Sigmoid colon (tissue), 7 donors: ENCODE measurements at places on chromosomes 7 and 10. TPM values are rescaled to one million over a fixed set of nuclear protein-coding genes. Genes with fewer than 3 reads are reported as not detected.

Gene SPRN
- 1.1 TPM for total RNA-seq

Gene NUTM2E
- total RNA-seq: not detected

Gene NPFFR1
- under 0.01 TPM for total RNA-seq

Gene VPS50
- total RNA-seq: 21.7 TPM

Gene PMPCB
- total RNA-seq: 62.1 TPM

Gene BHLHA15
- not detected for total RNA-seq

Gene KIAA1217
- total RNA-seq: 23.0 TPM

Gene PPP1R17
- total RNA-seq: not detected

Gene MSMB
- not detected for total RNA-seq

Gene PPRC1
- 39.9 TPM for total RNA-seq

Gene PIK3CG
- total RNA-seq: 6.4 TPM

GRCh38 chr7:150360363-150361058 is 8.1 kb upstream of the REPIN1 start:
- H3K4me3 ChIP-seq: no peak overlapping the region
- no peak overlapping the region for H3K27ac ChIP-seq
- H3K36me3 ChIP-seq: no peaks in the 10 kb centered on the region
- H3K4me1 ChIP-seq: peaks cover 46% of the 10 kb centered on the region
- no peaks in the 10 kb centered on the region for H3K27me3 ChIP-seq

DNA sequence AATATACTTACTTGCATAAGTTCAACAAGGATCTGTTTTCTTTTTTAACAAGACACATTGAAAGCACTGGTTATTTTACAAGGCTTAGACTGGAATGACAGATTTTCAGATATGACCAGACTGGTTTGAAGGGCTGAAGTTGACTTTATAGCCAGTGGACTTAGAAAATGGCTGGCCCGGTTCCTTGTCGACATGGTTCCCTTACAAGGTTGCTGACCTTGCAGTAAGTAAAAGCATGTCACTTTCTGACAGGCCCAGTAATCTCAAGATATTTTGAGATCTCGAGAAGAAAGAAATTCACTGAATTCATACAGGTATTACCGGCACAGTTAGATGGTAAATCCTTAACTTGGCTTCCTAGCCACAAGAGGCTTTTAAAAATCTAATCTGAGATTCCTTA is 136.5 kb downstream of the COBL start:
- no peak overlapping the region for H3K4me3 ChIP-seq
- H3K27ac ChIP-seq: no peak overlapping the region
- no peaks in the 10 kb centered on the region for H3K4me1 ChIP-seq
- no peak for DNase-seq

GRCh38 chr10:106751091-106751490 is 413.4 kb downstream of the SORCS1 start:
- no peak overlapping the region for H3K4me3 ChIP-seq
- no peaks in the 10 kb centered on the region for H3K4me1 ChIP-seq
- no peaks in the 10 kb centered on the region for H3K27me3 ChIP-seq
- no peak overlapping the region for H3K27ac ChIP-seq

DNA sequence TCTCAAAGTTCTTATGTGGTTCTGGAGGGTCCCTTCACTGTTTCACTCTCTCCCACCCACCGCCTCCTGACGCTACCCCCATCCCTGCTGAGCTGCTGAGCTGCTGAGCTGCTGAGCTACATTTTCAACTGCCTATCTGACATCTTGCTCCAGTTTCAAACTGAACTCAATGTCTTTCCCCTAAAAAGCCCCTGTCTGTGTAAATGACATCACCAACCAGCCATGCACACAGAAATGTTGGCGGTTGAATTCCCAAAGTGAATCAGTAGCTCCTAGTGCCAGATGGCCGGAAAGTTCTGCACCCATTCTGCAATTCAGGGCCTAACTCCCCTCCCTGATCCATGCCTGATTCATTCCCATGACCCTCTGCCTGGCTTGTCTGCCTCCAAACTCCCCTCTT is 71.2 kb downstream of the WNT2 start:
- H3K27me3 ChIP-seq: no peaks in the 10 kb centered on the region
- no peak overlapping the region for H3K4me3 ChIP-seq
- H3K27ac ChIP-seq: no peak overlapping the region

DNA sequence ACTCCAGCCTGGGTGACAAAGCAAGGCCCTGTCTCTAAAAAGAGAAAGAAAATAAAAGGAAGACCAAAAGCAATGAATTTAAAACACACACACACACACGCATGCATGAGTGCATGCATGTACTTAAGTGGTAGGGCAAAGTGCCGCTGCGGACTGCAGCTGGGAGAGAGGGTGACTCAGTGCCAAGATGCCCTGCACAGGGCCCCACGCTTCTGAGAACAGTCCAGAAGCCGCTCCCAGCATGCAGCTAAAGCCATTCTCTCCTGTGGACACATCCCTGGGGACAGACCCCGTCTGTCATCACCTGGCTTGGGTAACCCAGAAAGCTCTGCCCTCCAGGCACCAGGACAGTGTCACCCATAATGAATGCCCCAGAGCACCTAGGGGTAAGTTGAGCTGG is 61.0 kb upstream of the MYL10 start:
- no peak overlapping the region for H3K4me3 ChIP-seq
- H3K4me1 ChIP-seq: peaks cover 8% of the 10 kb centered on the region
- no peaks in the 10 kb centered on the region for H3K36me3 ChIP-seq
- no peak overlapping the region for H3K27ac ChIP-seq
- H3K27me3 ChIP-seq: no peaks in the 10 kb centered on the region

- H3K27me3 ChIP-seq: no peaks in the 10 kb centered on the region
- no peaks in the 10 kb centered on the region for H3K36me3 ChIP-seq
- H3K4me1 ChIP-seq: no peaks in the 10 kb centered on the region
- DNase-seq: no peak
- H3K4me3 ChIP-seq: no peak overlapping the region
- H3K27ac ChIP-seq: no peak overlapping the region
Observed at GRCh38 chr10:37734971-37735370, 122.4 kb downstream of the ZNF248 start.

DNA sequence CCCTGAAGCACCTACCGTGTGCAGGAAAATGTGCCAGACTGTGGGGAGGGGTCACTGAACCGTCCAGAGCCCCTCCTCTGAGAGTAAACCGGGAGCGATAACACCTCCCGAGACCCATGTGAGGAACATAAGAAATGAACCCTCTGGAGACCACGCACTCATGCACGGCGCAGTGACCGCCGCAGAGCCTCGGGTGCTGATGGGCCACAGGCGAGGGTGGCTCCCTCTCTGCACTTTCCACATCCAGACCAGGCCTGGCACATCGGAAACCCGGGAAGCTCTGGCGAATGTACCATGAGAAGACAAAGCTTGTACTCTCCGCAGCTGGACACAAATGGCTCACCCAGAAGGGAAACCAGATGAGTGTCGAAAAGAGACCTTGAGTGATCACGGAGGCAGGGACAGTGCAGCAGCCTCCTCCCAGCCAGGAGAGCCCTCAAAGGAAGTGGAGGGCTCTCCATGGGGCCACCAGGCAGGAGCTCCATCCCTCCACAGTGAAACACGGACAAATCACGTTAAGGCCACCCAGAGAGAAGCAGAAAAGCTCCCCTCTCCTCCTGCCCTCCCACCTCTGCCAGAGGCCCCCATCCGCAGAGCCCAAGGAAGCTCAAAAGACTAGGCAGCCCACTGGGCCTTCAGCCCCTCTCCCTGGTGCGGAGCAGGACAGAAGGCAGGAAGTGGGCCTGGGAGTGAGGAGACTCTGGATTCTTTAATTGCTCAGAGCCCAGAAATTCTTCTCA is 178.1 kb upstream of the PPP2R2D start:
- no peaks in the 10 kb centered on the region for H3K36me3 ChIP-seq
- H3K4me1 ChIP-seq: peaks cover 11% of the 10 kb centered on the region
- no peaks in the 10 kb centered on the region for H3K27me3 ChIP-seq
- no peak for DNase-seq

DNA sequence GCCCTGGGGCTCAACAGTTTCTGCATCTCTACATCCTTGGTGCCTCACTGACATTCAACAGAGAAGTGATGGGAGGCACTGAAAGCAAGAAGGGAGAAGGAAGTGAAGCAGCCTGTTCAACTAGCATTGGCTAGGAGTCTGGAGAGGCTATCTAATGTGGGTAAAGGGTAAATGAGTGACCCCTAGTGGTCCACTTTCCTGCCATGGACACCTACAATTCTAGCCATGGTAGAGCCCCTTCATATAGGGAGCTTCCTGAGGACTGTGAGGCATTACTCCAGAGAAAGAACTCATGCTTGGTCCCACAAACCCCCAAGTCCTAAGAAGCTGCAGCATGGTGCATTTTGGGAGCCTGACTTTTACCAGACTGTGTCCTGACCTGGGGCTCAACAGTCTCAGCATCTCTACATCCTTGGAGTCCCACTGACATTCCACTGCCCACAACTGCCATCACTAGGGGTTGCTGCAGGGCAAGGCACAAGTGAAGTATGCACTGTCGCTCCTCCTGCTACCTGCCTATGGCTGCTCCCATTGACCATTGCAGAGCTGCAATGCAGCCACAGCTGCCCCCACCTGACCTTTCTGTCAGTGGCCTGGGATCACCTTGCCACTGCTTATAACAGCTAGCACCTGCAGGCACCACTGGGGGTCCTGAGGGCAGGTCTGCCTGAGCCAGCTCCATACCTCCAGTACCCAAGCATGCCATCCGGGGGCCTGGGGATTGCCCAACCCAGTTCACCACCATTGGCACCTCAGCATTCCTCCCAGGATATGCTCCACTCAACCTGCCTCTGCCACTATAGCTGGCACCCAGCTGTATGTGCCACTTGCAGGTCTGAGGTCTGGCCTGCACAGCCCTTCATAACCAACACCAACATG is 44.1 kb upstream of the CDK6 start:
- no peak overlapping the region for H3K27ac ChIP-seq
- DNase-seq: no peak
- H3K36me3 ChIP-seq: no peaks in the 10 kb centered on the region
- no peaks in the 10 kb centered on the region for H3K27me3 ChIP-seq
- H3K4me3 ChIP-seq: no peak overlapping the region
- H3K4me1 ChIP-seq: no peaks in the 10 kb centered on the region

DNA sequence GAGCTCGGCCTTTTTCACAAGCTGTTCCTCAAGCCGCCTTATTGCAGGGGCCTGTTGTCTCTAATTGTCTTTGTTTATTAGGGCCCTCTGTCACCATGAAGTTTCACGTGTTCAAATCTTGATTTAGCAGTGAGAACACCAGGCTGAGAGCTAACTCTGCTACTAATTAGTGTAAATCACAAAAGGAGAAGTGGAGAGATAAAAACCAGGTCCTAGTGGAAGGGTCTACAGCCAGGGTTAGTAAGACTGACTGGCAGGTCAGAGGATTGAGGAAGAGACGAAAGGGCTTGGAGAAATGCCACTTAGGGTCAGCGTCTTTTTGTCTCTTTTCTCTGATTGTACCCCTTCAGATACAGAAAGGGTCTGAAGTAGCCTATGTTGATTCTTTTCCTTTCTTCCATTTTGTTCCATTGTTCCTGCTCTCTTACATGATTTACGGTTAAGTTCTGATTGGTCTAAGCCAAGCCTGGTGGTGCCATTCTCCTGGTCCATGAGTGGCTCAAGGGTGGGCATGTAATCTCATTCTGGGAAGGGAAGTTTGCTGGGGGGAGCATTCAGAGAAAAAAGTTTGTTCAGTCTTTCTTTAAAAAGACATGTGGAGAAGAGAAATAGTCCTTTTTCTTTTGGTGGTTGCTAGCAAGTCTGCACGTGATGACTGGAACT is 21.3 kb downstream of the SSMEM1 start:
- H3K27me3 ChIP-seq: no peaks in the 10 kb centered on the region
- DNase-seq: no peak
- H3K4me1 ChIP-seq: peaks cover 16% of the 10 kb centered on the region
- no peaks in the 10 kb centered on the region for H3K36me3 ChIP-seq
- no peak overlapping the region for H3K4me3 ChIP-seq

- no peak overlapping the region for H3K27ac ChIP-seq
- DNase-seq: no peak
- H3K4me3 ChIP-seq: no peak overlapping the region
- H3K27me3 ChIP-seq: no peaks in the 10 kb centered on the region
- H3K36me3 ChIP-seq: no peaks in the 10 kb centered on the region
Observed at GRCh38 chr7:70579397-70580097, 552.4 kb upstream of the GALNT17 start.

DNA sequence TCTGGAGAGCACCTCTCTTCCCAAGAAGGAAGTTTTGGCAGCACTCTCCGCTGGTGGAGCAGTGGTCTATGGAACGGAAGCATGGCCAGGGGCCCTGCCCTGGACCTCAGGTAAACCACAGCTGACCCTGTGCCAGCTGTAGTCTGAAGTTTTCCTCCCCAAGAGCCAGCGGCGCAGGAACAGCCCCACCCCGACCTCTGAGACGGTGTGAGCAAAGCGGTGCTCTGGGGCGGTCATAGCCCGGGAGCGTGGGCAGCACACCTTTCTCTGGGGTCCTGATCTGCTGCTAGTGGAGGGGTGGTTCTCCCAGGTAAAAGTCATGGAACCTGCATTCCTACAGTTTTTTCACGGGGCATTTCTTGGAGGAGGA is 52.6 kb downstream of the TSPAN15 start:
- peaks cover 40% of the 10 kb centered on the region for H3K4me1 ChIP-seq
- peaks cover 19% of the 10 kb centered on the region for H3K36me3 ChIP-seq
- H3K27ac ChIP-seq: peak overlapping the region; percentile 40
- DNase-seq: peak; percentile 35
- no peak overlapping the region for H3K4me3 ChIP-seq

DNA sequence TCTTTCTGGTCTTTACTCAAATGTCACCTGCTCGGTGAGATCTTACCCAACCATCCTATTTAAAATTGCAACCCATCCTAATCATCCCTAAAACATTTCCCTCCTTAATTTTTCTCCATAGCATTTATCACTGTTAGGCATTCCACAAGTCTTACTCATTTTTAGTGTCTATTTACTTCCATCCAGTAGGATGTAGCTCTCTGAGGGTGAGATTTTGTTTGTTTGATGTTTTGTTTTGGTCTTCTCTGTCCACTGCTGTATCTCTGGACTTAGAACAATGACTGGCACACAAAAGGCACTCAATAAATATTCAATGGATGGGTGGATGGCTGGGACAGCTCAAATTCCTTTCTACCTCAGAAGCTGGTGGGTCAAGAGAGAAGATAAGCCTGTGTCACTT is 15.8 kb upstream of the DUSP5 start:
- H3K27ac ChIP-seq: no peak overlapping the region
- no peak for DNase-seq
- H3K36me3 ChIP-seq: no peaks in the 10 kb centered on the region
- no peak overlapping the region for H3K4me3 ChIP-seq
- no peaks in the 10 kb centered on the region for H3K27me3 ChIP-seq

DNA sequence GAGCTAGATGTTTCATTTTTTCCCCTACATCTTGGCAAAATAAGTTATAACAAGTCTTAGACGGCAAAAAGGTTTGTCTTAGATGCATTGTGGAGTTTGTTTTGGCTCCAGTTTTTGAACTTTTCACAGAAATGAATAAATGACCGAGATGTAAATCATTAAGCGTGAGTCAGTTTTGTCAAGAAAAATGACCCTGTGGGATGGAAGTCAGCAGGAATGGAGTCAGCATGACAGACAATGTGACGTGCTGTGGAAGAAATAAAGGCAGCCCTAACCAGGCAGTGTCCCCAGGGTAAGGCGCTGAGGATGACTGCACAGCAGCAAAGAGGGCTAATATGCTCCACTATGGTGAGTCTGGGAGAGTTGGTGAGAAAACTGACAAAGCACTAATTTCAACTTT is 163.2 kb downstream of the NOC3L start:
- H3K27me3 ChIP-seq: no peaks in the 10 kb centered on the region
- peaks cover 3% of the 10 kb centered on the region for H3K4me1 ChIP-seq
- no peaks in the 10 kb centered on the region for H3K36me3 ChIP-seq

- H3K27me3 ChIP-seq: no peaks in the 10 kb centered on the region
- H3K4me3 ChIP-seq: no peak overlapping the region
- no peak for DNase-seq
- H3K4me1 ChIP-seq: peaks cover 47% of the 10 kb centered on the region
Observed at GRCh38 chr10:11193001-11193551, 175.4 kb downstream of the CELF2 start.
